ENCODE measurements at places on chromosomes 4 and X.

- DNase-seq, result no peak
Measured at GRCh38 chr4:77797239-77797638, 21.9 kb downstream of the CNOT6L start.

DNA sequence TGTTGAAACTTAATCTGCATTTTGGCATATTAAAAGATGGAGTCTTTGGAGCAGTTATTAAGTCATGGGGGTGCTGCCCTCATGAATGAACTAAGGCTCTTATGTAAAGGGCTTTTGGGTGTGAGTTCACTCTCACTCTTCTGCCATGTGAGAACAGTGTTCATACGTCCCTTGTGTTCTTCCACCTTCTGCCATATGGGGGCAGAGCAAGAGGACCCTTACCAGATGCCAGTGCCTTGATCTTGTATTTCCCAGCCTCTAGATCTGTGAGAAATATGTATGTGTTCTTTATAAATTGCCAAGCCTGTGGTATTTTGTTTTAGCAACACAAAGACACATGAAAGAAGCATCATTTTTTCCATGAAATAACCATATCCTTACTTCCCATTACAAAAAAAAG lies 213.9 kb downstream of the SPOCK3 start:
- no peak for DNase-seq

DNA sequence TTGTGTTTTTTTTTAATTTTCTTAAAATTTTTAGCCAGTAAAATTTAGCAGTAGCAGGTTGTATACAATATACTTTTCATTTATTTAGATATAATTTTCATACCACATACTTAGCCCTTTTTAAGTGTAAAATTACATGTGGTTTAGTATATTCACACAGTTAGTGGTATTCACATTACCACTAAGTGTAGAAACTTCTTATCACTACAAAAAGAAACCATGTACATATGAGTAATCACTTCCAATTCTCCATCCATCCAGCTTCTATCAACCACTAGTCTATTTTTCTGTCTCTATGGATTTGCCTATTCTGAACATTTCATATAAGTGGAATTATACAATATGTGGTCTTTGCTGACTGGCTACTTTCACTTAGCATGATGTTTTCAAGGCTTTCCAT lies 109.0 kb downstream of the ZC4H2 start:
- DNase-seq, result no peak

- no peak for DNase-seq
Measured at GRCh38 chr4:182507805-182508204, 264.6 kb downstream of the TENM3 start.

DNA sequence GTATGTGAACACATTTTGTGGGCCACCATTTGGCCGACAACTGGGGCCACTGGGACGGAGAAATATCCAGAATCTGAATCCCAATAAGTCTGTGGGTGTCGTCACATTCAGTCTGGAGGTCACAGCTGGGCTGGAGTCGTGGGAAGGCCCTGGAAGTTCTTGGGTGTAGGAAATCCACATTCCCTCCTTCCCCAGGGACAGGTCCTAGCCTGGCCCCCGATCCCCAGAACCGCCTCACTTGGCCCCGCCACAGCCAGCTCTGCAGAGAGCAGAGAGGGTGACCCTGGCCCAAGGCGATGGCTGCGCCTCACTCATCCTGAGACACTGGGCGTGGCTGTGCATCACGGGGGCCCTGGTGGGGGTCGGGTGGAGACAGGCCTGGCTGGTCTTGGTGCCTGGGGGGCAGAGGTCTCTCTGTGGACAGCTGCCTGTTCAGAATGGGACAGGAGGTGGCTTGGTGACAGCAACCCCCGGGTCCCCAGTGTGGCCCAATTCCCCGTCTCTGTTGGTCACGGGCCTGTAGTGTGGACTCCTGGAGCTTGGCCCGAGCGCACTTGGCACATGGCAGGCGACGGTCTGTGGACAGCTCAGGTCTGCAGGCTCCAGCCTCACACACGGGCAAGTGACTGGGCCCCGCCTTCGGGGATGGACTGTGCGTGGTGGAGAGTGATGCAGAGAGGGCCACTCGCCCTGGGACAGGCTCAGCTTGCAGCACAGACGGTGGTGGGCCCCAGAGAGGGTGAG lies 16.4 kb downstream of the DOK7 start:
- DNase-seq, result no peak

- DNase-seq, result no peak
Measured at GRCh38 chr4:99887837-99888236, 6.4 kb downstream of the LAMTOR3 start.

DNA sequence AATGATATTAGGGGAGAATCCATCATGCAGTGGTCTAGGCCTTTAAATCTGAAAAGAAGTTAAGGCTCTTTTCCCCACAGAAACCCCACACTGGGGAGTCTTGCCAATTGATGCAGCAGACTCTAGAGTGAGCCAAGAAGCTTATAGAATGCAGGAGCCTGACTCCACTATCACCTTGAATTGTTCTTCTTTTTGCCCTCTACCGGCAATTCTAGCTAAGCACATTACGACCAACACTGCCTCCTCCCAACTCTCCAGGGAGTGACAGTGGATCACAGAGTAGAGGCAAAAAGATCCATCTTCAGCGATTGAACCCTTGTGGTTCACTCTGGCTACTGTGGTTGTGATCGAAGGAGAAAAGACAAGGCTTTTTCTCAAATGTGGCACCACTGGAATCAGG lies 331.5 kb downstream of the NKX6-1 start:
- DNase-seq, result no peak
